Right renal pelvis (tissue), 4 donors: ENCODE measurements at places on chromosomes 3 and 15. TPM values are rescaled to one million over a fixed set of nuclear protein-coding genes. Genes with fewer than 3 reads are reported as not detected.

Gene GJD2
- 0.06 TPM for polyA plus RNA-seq

Gene RHOA
- 604 TPM for polyA plus RNA-seq

Gene MBD4
- polyA plus RNA-seq, result 52.3 TPM

Gene CNTN3
- polyA plus RNA-seq, result 5.8 TPM

Gene SLC33A1
- 44.4 TPM for polyA plus RNA-seq

Gene SCAANT1
- polyA plus RNA-seq, result 0.74 TPM

Gene GOLGA6D
- polyA plus RNA-seq, result 0.32 TPM

Gene KY
- polyA plus RNA-seq, result 1.4 TPM

Gene PPP1R14D
- 0.49 TPM for polyA plus RNA-seq

Gene ZNF774
- 4.1 TPM for polyA plus RNA-seq

DNA sequence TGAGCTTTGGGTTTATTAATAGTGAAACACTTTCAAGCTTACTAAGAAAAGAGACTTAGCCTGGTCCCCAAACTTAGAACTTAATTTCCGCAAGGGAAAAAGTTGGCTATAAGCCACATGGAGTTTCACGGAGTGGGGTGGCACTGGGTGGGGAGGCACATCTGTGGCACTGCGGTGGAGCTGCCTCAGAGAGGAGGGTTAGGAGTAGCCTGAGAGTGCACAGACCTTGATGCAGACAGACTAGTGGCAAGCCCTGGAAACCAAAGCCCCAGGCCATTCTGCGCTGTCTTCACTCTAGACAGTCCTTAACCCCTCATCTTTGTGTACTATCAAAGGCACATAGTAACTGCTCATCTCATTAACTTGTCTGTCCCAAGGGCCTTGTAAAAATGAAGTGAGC is 22.0 kb downstream of the CXCR6 start:
- no peak for DNase-seq

- DNase-seq, result no peak
Observed at GRCh38 chr3:120324190-120324589, 25.0 kb downstream of the LRRC58 start.

- no peak for DNase-seq
Observed at GRCh38 chr15:85547386-85547785, 167.0 kb downstream of the AKAP13 start.

DNA sequence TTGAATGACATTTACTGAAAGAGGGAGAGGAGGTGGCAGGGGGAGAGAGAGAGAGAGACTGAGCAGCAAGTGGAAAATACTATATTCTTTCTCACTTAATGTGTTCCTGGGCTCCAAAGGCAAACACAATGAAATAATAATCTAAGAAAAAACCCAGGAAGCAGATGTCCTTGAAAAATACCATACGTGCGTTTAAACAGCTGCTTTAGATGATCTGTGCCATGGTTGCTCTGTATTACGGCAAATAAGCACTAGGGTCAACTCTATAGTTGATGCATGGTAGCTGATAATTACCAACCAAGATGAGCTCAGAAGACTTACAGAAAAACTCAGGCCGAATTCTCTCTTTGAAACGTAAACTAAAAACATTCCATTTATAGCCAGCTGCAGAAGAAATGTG is 410.3 kb upstream of the TBL1XR1 start:
- DNase-seq, result no peak

DNA sequence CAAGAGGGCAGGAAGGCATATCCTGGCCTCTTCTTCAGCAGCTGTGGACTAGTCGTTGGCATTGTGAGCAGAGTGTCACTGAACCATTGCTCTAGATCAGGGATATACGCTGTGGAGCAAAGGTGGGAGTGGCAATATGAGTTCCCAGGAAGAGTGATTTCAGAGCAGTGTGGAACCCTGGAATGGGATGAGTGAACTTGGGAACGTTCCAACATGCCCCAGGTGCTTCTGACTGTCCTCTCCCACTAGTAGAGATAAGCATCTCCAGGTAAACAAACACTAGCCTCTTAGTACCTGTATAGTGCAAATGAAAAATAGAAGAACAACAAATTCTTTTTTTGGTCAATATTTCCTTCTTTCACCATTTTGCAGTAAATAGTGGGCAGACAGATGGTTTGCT is 123.6 kb upstream of the VEPH1 start:
- DNase-seq, result no peak

DNA sequence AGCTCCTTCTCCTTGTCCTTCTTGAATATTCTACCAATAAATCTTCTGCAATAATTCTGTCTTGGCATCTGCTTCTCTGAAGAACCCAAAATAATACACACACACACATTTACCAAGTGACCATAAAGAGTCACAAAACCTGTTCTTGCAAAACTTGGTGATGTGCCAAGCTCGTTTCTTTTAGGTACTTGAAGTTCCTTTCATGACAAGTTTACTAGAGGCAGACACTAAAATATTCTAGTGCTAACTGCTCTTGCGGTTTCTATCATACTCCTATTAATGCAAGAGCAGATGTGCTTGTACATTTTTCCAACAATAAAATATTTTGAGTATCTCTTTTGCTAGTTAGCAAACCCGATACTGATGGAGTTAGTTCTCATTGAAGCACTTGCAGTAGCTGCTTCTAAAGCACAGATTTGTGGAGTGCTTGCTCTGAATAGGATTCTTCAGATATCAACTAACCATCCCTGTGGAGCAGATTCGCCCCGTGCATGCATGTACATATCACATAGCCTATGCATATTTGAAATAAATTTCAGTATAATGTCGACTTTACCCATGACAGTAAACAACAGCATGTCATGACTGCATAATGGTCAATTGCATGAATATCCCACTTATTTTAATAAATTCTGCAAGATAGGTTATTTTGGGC is 23.2 kb downstream of the HHLA2 start:
- DNase-seq, result no peak

DNA sequence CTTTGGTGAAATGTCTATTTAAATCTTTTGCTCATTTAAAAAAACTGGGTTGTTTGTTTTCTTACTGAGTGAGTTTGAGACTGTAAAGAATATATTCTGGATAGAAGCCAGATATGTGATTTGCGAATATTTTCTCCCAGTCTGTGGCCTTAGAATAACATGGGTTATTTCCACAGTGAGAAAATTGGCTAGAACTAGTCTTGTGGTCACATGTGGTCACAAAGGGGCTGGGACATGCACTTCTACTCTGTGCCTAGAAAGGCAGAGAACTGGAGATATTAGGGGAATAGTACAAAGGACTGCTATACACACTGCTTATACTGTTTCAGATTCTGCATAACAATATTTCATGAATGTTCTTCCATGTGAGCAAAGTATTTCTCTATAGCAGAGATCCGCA is 79.9 kb upstream of the RGMA start:
- no peak for DNase-seq

DNA sequence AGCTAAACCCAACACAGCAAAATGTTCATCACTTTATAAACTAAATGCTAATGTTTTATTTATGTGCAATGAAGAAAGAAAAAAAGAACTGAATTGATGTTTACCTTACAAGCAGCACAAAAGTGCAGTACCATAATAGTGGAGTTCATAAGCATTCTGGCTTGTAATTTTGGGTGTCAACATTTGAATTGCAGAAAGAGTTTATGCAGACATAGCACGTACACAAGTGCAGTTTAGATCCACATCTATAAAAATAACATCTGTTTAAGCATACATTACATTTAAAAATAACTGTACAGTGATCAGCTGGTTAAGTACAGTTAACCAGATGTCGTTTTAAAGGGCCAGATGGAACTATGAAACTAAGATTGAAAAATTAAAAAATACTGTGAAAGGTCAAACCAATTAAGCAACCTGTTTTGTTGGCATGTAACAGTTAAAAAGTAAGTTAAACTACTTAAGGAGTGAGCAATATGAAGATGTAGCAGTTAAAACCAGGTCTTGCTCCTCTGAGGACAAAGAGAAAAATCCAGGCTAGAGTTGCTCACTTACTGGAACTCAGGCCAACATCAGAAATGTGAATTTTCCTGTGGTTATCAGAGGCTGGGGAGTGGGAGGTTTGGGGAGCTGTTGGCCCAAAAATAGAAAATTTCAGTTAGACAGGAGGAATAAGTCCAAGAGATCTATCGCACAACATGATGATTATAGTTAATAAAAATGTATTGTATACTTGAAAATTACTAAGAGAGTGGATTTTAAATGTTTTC is 204.9 kb upstream of the MDFIC2 start:
- no peak for DNase-seq

GRCh38 chr3:107216711-107217110 is 160.5 kb upstream of the CCDC54 start:
- no peak for DNase-seq

DNA sequence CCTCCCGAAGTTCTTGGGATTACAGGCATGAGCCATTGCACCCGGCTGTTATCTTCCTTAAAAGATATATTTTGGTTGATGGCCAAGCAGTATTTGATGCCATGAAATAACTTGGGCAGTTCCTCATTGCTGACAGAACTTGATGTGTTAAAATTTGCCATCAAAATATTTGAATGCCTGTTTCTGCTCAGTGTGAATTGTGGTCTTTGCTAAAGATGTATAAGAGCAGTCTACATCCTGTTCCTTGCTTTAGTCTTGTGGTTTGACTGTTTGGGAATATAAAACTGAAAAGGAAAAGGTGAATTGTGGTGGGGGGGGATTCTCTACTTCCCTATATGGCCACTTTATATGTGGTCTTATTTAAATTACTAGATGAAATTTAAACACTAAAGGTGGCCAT is 14.0 kb downstream of the TRIM71 start:
- DNase-seq, result no peak

- no peak for DNase-seq
Observed at GRCh38 chr15:85955501-85956391, 123.9 kb upstream of the AGBL1 start.

DNA sequence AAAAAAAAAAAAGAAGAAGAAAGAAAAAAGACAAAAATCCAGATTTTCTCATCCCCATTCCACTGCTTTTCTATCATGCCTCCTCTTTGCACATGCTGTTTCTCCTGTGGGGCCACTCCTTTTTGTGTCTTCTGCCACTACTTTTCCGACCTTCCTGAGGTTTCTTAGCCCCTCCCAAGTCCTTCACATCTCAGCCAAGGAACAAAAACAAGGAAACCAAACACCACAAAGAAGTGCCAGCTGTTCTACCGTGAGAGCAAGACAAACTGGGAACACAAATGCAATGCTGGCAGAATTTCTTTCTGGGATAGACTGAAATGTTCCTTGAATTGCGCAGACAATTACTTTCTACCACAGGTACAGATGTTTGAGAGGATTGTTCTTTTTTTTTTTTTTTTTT is 83.2 kb downstream of the MB21D2 start:
- DNase-seq, result no peak

GRCh38 chr3:65642883-65643282 is 395.8 kb downstream of the MAGI1 start:
- DNase-seq, result no peak

GRCh38 chr3:194840661-194841514 is 155.2 kb downstream of the FAM43A start:
- no peak for DNase-seq

- no peak for DNase-seq
Observed at GRCh38 chr15:100919481-100920405, 586 bp downstream of the LRRK1 start.

GRCh38 chr3:149454746-149455145 is 19.8 kb upstream of the TM4SF4 start:
- no peak for DNase-seq

DNA sequence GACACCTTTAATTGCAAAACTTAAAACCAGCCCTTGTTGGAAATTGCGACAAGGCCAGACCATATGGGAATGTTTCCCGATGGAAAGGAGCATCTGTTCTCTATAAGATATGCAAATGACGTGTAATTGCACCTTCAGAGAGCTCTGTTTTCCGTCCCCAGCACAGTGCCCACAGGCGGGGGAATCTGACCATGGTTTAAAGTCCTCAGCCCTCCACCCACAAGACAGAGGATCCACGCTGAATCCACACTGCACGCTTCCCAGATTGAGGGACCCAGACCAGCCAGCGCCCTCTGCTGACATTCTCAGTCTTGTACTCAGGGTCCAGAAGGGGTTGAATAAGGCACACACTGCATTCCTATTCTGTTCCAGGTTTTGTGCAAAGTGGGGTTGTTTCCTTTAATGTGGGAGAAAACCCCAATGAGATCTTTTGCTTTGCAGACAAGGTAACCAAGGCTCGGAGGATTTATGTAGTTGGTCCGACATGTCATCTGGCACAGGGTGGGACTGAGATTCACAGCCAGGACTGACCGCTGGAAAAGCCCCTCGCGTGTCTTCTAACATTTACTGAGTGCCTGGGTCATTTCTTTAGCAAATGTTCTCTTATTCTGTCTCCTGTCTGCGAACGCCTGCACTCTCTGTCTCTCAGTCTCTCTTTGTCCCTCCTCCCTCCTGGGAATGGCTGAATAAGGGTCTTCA is 36.8 kb upstream of the KLHL25 start:
- DNase-seq, result peak; percentile 25
